ENCODE measurements at places on chromosomes 1 and 21.

DNA sequence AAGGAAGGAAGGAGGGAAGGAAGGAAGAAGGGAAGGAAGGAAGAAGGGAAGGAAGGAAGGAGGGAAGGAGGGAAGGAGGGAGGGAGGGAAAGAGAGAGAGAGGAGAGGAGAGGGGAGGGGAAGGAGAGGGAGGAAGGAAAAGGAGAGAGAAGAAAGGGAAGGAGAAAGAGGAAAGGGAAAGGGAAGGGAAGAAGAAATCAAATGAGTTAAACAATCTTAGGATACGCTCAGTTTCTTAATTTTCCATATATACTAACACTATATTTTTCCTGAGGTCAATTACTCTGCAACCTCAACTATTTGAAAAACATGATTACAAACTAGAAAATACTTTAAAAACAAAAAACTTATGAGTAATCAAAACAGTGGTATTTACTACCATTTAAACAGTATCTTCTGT, 53.3 kb downstream of the SPATA6 start:
- DNase-seq, result no peak

DNA sequence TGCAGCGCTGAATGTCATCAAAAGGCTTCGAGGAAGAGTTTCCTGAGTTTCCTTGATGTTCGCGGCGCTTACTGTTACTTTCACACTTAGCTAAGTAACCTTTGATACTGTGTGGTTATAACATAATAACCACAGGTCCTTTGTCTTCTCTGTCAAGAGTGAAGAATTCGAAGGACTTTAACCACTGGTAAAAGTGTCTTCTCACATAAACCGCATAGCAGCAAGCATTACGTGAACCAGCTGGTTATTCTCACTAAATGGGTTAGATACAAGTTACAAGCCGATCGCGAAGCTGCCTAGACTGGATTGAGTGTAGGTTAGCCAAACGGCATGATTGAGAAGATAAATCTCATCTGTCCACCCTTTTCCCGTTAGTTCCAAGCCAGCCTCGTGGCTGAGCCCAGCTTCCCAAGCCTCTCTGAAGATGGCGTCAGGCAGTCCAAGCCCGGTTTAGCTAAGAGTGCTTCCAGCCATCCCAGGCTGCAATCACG, 18.3 kb upstream of the IFNGR2 start:
- no peak for DNase-seq

DNA sequence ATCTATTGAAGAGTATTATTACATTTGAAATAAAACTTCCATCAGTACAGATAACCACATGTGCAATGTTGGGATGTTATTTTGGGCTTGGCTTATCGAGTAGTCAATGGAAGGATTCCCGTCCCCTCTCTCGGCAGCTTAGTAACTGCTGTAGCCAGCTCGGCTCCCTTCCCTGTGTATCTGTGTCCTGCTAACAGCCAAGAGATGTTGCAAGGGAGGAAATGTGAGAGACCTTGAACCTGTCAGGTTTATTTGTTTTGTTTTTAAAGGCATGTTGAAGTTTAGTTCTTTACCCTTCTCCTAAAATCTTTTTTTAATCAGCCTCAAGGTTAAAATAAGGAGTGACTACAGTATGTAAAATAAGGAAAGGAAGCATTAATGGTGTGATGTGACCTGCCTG, 13.6 kb upstream of the TARS2 start:
- DNase-seq, result no peak

DNA sequence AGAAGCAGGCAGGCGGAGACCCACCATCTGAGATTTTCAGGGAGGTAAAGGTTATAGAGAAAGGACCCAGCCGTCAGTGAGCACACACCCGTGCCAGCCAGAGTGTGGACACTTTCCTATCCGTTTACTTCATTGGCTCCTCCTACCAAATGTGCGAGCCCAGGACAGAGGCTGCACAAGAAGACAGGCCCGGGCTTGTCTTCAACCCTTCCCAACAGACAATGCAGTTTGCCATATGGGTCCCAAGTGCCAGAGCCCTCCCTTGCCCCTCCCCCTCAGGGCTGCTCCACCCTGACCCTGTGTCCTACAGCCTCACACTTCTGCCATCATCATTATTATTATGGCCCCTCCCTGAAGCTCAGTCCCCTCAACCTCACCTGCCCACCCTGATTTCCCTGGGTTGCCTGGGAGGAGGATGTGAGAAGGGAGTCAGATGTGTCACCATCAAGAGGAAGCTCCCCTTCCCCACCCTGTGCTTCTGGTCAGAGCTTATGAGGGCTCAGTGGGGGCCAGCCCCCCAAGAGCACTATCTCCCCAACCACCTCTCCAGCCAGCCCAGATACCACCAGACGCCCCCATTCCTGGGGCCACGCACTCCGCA, 9.4 kb downstream of the LAPTM5 start:
- DNase-seq, result no peak

- no peak for DNase-seq
These were observed 65.8 kb downstream of the AHCTF1 start for GRCh38 chr1:246865921-246866320.

GRCh38 chr1:100982793-100983192, 42.8 kb downstream of the DPH5 start:
- DNase-seq, result no peak

GRCh38 chr21:41885341-41886024, 6.3 kb upstream of the PRDM15 start:
- no peak for DNase-seq

- DNase-seq, result no peak
These were observed 37.4 kb upstream of the FAM131C start for GRCh38 chr1:16110884-16111283.

DNA sequence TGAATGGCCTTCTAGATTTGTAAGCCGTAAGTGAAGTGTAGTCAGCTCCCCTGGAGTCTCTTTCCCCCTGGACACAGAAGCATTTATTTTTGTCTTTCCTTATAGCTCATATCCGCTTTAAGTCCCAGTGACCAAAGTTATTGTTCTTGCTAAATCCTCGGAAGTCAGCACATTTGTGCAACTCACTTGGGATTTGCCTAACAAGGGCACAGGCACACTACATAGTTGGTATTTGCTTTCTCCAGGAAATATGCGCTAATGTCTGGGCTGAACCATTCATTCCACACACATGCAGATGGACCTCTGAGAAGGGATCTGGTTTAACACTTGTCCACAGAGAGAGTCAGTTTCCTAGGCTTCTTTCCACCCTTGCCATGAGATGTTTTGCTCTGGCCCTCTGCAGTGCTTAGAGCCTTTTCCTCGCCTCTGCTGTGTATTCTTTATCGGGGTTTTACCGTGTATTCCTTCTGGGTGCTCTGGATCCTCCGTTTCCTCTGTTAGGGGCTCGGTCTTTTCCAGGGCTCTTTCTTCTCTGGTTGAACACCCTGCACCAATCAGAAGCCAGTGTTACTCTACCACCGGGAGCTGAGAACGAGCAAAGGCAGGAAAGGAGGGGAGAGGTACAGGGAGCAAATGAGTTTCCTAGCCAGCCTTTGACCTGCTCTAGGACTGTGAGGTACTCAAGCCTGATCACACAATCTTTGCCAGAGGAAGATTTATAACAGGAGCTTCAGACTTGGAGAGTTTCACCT, 72.4 kb downstream of the ABCA4 start:
- no peak for DNase-seq

- DNase-seq, result no peak
These were observed 27.7 kb downstream of the FBXO2 start for GRCh38 chr1:11626551-11626950.

DNA sequence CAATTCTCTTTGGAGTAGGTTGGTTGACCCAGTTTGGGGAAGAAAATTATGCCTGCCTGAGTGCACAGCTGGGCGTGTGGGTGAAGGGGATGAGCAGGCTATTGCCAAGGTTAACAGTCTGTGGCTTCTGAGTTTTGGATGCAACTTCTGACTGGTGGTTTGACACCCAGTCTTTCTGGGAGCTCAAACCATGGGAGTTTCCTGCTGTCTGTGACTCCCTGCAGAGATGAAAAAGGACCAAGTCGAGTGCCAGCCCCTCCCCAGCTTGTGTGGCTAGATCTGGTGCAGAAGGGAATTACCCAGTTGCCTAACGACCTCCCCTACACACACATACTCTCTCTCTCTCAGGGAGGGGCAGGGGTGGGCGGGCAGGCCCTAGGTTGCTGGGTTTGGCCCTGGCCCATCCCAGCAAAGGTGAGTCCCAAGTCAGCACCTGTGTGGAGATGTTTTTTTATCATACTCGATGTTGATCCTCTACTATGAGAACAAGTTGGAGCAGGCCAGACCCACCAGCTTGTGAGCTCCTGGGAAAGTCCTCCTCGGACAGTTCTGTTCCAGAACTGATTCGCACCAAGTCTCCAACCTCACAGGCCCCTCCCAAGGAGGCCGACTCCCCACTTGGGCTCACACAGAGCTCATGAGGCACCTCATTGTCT, 28.2 kb downstream of the PKP1 start:
- DNase-seq, result no peak

GRCh38 chr1:27297903-27298302, 24.1 kb upstream of the TMEM222 start:
- DNase-seq, result no peak

- DNase-seq, result no peak
These were observed 28.6 kb upstream of the DUSP23 start for GRCh38 chr1:159752135-159752580.

DNA sequence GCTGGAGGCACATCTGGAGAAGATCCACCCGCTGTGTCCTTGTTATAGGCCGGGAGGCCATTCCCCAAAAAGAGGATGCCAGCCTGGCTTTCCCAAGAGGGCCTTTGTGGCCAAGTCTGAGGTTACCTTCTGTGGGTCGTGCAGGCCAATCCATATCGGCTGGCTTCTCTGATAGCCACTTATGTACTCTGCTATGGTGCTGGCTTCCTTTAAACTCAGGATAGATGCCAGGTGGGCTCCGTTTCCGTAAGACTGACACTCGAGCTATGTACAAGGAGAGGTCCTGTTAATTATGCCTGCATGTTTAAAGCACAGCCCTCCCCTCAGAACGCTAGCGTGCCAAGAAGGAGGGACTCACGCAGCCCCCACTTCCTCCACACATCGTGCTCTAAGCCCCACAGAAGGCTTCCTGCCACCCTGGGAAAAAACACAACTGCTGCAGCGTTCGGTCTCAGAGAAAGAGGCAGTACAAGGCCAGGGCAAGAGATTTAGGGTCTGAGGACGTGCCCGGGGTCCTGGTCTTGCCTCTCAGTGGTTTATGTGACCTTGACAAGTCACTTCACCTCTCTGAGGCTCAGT, 11.6 kb downstream of the REG4 start:
- no peak for DNase-seq

DNA sequence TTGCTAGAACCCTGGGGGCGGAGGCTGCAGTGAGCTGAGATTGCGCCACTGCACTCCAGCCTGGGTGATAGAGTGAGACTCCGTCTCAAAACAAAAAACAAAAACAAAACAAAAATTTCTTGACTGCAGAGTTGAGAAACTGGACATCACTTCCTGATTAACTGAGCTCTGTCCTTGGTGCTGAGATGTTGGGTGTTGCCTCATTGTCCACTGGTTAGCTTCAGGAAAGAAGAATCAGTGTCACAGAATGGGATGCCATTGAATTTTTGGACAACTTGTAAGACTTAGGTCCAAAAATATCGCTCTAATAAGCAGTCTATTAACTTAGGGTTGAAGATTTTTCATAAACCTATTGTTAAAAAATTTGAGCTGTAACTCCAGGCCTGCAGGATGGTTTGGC, 23.8 kb upstream of the KCNA10 start:
- DNase-seq, result no peak

DNA sequence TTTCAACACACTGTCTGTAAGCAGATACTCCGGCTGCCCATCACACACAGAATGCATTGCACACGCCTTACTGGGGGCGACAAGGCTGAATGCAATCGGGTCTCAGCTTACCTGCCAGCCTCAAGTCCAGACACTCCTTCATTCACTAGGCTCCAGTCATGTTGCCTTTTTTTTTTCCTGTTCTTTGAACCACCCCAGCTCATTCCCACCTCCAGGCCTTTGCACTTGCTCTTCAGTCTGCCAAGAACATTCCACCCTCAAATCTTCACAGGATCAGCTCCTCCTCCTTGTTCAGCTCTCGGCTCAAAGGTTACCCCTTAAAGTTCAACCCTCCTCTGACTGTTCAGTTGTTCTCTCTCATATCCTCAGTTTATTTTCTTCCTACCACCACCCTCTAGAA, 181.9 kb upstream of the ESRRG start:
- DNase-seq, result no peak

GRCh38 chr1:161258439-161259344, at the start of gene PCP4L1:
Gene PCP4L1 (plus strand): TSS chr1:161258745. CDS start chr1:161258975, 230 bp downstream.
- peak; percentile 41 for DNase-seq

GRCh38 chr1:90501281-90501680, 215.8 kb downstream of the BARHL2 start:
- no peak for DNase-seq
